ENCODE measurements at places on chromosomes 1 and 21.
A peak's percentile ranks its signal among the peaks of the same experiment; 100 is the strongest.

DNA sequence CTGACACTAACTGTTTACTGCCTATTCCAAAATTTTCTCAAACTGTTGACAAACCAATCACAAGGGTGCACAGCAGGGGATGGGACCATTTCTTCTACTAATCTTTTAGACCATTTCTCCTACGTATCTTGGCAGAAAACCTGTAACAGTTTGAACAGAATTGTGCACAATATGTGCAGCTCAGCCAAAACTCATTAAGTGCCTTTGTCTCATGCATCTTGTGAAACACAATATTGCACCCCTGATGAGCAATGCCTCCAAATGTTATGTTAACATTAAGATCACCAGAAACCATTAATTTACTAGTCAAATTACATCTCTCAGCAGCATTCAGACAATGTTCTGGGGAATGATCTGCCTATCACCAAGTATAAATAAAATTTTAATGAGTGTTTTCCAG is 247.5 kb downstream of the NRIP1 start:
- no peak for DNase-seq

DNA sequence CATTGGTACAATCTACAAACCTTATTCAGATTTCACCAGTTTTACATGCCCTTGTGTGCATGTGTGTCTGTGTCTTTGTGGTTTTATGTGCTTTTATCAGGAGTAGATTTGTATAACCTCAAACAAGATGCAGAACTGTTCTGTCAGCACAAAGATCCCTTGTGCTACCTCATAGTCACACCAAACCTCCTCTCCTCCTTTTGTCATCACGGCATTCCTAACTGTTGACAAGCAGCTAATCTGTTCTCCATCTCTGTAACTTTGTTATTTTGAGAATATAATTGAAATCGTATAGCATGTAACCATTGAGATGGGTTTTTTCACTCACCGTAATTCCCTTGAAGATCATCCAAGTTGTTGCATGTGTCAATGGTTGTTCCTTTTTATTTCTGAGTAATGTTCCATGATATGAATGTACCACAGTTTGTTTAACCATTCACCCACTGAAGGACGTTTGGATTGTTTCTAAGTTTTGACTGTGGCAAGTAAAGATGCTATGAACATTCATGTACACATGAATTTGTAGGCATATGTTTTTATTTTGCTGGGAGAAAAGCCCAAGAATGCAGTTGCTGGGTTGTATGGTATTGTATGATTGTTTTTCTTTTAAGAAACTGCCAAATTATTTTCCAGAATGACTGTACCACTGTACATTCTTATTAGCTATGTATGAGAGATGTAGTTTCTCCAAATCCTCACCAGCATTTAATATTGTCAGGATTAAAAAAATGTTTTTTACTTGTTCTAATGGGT is 78.1 kb upstream of the B3GALT2 start:
- no peak for DNase-seq

GRCh38 chr1:192227330-192227729 is 69.1 kb downstream of the RGS18 start:
- no peak for DNase-seq

GRCh38 chr1:15618655-15619525 is 1.6 kb downstream of the DDI2 start:
- peak; percentile 34 for DNase-seq

DNA sequence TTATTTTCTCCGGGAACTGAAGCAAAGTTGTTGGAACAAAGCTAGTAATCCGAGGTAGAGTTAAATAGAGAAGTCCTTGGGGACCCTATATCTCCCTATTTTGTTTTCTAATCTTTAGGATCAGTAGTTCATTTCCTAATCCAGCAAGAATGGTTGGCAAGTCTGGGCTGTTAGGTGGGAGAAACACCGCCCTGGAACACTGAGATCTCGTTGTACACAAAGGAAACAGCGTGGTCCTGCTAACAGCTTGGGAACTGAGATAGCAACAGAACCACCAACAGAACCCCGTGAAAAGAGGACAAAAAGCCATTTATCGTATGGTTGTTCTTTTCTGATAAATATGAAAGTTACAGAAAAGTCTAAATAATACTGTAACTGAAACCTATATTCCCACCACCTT is 121.9 kb upstream of the CDC42BPA start:
- no peak for DNase-seq

GRCh38 chr21:42377211-42377950 is 11.0 kb upstream of the TFF1 start:
- no peak for DNase-seq

DNA sequence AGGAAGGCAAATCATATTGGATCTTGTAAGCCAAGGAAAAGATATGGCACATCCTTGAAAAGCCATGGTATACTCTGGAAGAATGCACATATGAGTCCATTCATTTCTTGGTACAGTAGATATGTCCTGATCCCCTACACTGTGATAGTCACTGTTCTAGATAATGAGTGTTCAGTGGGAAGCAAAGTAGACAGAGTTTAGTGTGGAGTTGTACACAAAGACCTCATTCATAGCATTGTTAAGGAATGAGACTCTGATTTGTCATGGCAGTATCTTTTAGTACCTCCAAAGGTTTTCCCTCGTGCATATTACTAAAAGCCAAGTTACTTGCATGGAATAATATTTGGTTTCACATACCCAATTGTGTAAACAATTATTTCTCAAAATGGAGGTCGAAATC is 204.7 kb downstream of the NFIA start:
- DNase-seq: no peak

- DNase-seq: no peak
Observed at GRCh38 chr21:15688809-15689208, 41.0 kb upstream of the USP25 start.

GRCh38 chr1:229768232-229768631 is 142.2 kb downstream of the URB2 start:
- no peak for DNase-seq

DNA sequence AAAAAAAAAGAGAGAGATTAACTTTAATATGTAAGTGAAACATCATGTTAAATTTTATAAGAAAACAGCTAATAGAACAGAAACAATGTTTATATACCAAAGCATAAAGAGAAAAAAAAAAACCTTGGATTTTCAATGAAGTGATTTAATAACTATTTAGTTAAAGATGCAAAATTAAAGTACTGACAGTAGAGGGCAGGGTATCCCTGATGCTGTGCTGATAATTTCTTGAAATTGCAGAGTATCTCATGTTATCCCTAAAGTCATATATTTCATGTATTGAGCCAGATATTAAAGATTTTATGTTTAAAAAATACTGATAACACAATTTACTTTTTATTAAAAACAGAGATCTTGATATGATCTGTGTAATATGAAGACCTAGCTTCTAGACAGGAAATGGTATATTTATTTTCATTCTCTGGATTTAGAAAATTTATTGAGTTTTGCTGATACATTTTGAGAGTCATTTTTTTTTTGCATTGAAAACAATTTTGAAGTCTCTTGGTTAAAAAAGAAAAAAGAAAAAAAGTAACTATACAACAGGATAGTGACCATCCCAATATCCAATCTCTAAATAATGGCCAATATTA is 273.2 kb downstream of the USP25 start:
- no peak for DNase-seq

- DNase-seq: no peak
Observed at GRCh38 chr1:244552336-244552735, 91.3 kb downstream of the CATSPERE start.

DNA sequence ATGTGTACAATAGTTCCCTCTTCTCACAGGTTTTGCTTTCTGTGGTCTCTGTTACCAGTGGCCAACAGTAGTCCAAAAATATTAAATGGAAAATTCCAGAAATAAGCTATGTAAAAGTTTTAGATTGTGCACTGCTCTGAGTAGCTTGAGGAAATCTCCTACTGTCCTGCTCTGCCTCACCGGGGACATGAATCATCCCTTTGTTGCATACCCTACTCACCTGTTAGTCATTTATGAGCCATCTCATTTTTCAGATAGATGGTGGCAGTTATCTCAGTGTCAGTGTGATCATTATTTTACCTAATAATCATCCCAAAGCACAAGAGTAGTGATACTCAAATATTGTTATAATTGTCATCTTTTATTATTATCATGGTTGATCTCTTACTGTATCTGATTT is 688.1 kb downstream of the PLA2G4A start:
- no peak for DNase-seq

- no peak for DNase-seq
Observed at GRCh38 chr1:55604179-55604578, 389.0 kb upstream of the USP24 start.

GRCh38 chr1:204157962-204158361 is 6.1 kb upstream of the ETNK2 start:
- DNase-seq: no peak

- DNase-seq: no peak
Observed at GRCh38 chr1:86317926-86318325, 78.2 kb downstream of the ODF2L start.

- no peak for DNase-seq
Observed at GRCh38 chr1:40044110-40044509, 3.6 kb downstream of the CAP1 start.

GRCh38 chr1:27592931-27593677 is 10.8 kb downstream of the AHDC1 start:
- DNase-seq: no peak
